ENCODE measurements at places on chromosomes 3 and 15.

DNA sequence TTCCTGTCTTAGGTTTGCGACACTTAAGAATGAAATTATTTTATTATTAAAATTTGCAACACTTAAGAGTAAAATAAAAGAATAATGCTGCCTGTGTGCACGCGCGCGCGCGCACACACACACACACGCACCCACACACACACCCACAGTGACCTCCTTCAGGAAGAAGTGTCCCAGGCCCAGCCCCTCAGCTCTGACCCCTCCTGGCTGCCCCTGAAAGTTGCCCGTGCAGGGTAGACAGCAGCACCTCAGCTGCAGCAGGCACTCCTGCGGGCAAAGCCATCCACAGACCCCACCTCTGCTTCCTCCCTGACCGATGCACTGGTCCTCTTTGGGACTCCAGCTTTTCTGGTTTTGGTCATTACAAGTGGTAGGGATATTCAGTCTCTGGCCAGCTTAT lies 478.2 kb downstream of the NTRK3 start:
- no peak for DNase-seq

DNA sequence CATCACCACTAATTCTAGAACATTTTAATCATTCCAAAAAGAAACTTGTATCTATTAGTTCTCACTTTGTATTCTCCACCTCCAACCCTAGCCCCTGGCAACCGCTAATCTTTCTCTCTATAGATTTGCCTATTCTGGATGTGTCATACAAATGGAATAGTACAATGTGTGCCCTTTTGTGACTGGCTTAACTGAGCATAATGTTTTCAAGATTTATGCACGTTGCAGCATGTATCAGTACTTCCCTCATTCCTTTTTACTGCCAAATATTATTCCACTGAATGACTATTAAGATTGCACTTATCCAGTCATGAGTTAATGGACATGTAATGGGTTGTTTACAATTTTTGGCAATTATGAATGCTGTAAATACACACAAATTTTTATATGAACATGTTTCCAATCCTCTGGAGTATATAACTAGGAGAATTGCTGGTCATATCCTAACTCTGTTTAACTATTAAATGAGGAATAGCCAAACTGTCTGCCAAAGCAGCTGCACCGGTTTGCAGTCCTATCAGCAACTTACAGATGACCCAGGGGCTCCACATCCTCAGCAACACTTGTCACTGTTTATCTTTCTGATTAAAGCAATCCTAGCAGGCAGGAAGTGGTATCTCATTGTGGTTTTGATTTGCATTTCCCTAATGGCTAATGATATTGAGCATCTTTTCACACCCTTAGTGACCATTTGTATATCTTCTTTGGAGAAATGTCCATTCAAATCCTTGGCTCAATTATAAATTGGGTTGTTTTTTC lies 42.9 kb downstream of the DCUN1D1 start:
- DNase-seq, result no peak

DNA sequence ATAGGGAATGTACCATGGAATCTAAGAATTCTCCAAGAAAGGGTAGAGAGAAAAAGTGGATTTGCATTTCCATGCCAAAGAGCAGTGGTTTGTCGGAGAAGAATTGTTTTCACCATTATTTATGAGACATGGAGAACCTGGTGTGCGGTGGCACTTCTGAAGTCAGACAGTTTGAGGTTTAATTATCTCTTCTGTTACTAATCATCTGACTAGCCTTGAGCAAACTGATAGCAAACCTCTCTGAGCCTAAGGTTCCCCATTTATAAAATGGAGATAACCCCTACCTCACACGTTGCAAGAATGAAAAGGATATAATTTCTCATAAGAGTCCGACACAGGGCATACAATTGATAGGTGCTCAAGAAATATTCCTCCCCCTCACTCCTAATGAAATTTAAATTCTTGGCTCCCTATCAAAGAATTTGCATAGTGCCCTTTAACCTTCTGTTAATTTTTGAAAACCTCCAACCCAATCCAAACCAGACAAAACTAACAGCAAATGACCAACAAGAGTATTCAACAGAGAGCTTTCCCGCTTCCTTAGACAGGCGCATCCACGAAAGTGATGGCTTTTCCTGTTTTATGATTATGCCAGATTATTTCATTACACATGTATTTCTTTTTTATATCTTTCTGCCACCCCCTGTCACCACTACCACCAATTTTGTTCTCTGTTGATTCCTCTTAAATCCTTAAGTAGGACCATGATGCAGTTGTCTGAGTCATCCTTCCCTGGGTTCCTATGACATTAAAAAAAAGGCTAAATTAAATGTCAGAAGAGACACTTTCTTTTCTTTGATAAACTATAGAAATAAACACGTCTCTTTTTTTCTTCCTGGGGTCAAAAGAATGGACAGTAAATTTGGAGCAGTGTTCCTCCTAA lies 28.5 kb downstream of the TMEM212 start:
- no peak for DNase-seq

DNA sequence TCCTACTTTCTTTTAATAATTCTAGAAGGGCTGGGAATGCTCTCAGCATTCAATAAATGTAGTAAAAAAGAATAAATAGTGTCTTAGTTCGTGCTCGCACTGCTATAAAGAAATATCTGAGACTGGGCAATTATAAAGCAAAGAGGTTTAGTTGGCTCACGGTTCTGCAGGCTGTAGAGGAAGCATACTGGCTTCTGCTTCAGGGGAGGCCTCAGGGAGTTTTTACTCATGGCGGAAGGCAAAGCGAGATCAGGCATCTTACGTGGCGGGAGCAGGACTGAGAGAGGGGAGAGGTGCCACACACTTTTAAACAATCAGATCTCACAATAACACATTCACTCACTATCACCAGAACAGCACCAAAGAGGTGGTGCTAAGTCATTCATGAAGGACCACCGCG lies 103.0 kb upstream of the UBE2E2 start:
- DNase-seq, result no peak

Data from colonic mucosa (tissue), 4 donors.